SK-N-SH (cell line): ENCODE measurements at places on chromosomes 1 and 21. TPM values are rescaled to one million over a fixed set of nuclear protein-coding genes. Genes with fewer than 3 reads are reported as not detected.

- DNase-seq: peak; percentile 54
- no peaks in the 10 kb centered on the region for H3K27me3 ChIP-seq
- no peaks in the 10 kb centered on the region for H3K36me3 ChIP-seq
- no peak overlapping the region for H3K4me3 ChIP-seq
- H3K27ac ChIP-seq: peak overlapping the region; percentile 89
Measured at GRCh38 chr21:35323947-35324346, 274.8 kb upstream of the RUNX1 start.

The UBXN10 gene
- polyA plus RNA-seq: not detected in 2 replicates

DNA sequence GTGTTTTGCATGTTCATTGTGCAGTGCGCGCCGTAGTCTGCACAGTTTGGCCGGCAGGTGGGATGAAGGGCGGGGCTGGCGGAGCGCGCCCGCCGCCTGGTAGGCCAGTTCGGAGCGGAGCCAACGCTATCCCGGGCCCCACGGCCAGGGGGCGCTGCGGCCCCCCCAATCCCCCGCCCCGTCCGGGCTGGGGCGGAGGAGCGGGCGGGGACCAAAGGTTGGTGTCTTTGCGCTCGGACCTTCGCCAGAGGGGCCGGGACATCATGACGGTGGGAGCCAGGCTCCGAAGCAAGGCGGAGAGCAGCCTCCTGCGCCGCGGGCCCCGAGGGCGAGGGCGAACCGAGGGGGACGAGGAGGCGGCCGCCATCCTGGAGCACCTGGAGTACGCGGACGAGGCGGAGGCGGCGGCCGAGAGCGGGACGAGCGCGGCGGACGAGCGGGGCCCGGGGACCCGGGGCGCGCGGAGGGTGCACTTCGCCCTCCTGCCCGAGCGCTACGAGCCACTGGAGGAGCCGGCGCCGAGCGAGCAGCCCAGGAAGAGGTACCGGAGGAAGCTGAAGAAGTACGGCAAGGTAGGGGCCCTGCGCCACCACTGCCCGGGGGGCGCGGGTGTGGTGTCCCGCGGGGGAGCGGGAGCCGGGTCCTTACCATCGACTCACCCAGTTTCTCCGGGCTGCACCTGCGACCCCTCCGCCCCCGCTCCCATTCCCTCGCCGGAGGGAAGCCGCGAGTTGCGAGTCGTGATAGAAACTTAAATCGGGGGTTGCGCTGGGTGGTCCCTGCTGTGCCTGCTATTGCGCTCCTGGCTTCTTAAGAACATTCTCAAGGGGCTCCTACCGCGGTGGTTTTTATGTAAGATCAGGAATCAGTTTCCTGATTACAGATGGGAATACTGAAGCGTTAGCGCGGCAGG is at the start of gene C1orf115:
C1orf115 (plus strand) TSS at position 224 of the 913 bp plus-strand sequence; CDS start at position 264, 40 bp downstream.
- H3K4me1 ChIP-seq: no peaks in the 10 kb centered on the region
- DNase-seq: peak; percentile 98
- H3K4me3 ChIP-seq: peak within 1 kb of the TSS; percentile 72
- H3K27ac ChIP-seq: no peak within 1 kb of the TSS
- no peaks in the 10 kb centered on the region for H3K27me3 ChIP-seq

DNA sequence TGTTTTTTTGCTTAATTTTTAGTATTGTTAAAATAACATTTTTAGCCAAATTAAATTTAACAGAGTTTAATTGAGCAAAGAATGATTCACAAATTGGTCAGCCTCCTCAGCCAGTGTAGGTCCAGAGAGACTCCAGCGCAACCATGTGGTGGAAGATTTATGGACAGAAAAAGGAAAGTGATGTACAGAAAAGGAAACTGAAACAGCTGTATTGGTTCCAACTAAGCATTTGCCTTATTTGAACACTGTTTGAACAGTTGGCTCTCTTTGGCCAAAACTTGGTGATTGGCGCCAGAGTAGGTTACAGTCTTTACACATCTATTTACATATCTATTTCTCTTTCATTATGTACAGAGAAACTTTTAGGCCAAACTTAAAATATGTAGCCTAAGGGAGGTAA is 19.4 kb downstream of the RPS6KC1 start:
- peaks cover 5% of the 10 kb centered on the region for H3K36me3 ChIP-seq
- no peak overlapping the region for H3K4me3 ChIP-seq
- no peaks in the 10 kb centered on the region for H3K27me3 ChIP-seq

The S100A6 gene
- 844 and 895 TPM in 2 replicates for polyA plus RNA-seq
